ENCODE measurements at places on chromosomes 13 and 19.
A peak's percentile ranks its signal among the peaks of the same experiment; 100 is the strongest.

DNA sequence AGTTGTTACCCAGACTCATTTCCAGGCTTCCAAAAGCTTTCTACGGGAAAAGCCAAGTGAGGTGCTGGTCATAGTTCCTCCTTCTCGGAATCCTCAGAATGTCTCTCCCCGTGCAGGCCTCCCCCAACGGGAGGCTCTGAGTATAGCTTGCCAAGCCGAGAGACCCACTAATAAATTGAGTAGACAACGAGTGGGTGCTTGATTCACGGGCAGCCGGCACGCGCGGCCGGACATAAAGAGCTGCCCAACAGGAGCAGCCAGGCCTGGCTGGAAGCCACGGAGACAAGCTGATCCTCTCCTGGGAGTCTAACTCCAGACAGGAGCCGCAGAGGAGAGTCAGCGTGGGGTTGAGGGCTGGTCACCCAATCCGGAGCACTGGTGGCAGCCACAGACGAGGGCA is 43.4 kb upstream of the MEDAG start:
- no peak for DNase-seq

GRCh38 chr13:26222520-26223046 is 469 bp upstream of the RNF6 start:
- no peak for DNase-seq

DNA sequence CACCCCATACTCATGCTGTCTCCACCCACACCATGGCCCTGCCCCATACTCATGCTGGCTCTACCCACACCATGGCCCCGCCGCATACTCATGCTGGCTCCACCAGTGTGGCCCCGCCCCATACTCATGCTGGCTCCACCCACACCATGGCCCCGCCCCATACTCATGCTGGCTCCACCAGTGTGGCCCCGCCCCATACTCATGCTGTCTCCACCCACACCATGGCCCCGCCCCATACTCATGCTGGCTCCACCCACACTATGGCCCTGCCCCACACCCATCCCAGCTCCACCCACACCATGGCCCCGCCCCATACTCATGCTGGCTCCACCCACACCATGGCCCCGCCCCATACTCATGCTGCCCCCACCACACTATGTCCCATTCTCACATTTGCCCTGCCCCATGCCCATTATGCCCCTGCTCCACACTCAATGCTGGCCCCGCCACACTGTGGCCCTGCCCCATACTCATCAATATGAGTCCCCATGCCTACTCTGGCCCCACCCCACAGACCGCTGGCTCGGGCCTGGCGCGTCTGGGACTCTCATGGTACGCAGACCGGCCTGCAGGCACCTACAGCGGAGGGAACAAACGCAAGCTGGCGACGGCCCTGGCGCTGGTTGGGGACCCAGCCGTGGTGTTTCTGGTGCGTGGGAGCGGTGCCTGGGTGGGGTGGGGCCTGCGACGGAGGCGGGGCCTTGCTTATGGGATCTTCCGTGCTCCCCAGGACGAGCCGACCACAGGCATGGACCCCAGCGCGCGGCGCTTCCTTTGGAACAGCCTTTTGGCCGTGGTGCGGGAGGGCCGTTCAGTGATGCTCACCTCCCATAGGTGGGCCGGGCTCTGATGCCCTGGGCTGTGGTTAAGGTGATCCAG is 3.7 kb upstream of the ARHGAP45 start:
- DNase-seq, result peak; percentile 78

DNA sequence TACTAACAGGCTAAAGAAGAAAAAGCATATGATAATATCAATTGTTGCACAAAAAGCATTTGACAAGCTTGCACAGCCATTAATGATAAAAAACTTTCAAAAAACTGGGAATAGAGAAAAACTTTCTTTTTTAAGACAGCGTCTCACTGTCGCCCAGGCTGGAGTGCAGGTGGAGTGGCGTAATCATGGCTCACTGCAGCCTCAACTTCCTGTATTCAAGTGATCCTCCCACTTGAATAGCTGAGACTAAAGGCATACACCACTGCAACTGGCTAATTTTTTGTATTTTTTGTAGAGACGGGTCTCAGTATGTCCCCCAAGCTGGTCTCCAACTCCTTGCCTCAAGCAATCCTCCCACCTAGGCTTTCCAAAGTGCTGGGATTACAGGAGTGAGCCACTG is 382.8 kb downstream of the TSHZ3 start:
- no peak for DNase-seq

DNA sequence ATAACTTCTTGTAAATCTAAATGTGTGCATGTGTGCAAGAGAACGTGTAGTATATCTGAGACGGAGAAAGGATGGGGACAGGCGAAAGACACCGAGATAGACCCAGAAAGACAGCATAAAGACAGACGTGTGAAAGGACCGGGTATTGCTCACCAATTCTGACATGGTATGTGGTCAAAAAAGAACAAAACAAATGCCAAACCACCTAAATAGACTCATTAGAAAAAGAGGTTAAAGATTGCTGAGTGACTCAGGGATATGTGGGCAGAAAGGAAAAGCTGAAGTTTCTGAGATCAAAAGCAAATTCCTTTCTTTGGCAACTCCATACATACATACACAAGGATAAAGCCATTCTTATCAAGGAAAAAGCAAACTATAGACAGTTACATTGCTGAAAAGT is 179.7 kb upstream of the TSC22D1 start:
- DNase-seq, result no peak

GRCh38 chr19:40908976-40909375 is 26.9 kb upstream of the CYP2A7 start:
- no peak for DNase-seq

DNA sequence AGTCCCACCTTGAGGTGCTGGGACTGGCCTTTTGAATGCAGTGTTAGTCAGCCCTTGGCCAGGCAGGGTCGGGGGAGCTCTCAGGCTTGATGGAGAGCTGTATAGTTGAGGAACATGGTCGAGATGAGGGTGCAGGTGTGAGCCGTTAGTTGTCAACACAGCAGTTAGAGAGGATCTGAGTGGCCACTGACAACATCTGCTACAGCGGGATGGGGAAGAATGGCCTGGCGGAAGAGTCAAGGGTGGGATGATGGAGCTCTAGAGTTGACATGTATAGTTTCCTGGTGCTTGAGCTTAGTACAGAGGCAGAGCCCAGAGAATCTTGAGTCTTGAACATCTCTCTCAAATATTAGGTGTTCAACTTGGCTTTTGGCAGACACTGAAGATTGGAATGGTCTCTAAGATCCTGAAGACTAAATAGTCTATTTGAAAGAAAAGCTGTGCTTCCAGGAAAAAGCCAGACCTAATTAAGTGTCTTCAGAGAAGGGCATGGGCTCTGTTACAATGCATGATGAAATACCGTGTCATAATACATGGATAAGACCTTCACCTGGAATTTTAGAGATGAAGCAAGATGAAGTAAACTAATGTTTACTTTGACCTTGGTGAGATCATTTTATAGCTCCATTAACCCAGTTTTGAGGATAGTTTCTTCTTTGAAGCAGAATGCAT is 9.7 kb downstream of the PCCA start:
- DNase-seq, result no peak

- no peak for DNase-seq
These were observed 697.8 kb downstream of the DACH1 start for GRCh38 chr13:71169180-71169579.

- DNase-seq, result no peak
These were observed 564 bp upstream of the GMIP start for GRCh38 chr19:19644054-19644388.

DNA sequence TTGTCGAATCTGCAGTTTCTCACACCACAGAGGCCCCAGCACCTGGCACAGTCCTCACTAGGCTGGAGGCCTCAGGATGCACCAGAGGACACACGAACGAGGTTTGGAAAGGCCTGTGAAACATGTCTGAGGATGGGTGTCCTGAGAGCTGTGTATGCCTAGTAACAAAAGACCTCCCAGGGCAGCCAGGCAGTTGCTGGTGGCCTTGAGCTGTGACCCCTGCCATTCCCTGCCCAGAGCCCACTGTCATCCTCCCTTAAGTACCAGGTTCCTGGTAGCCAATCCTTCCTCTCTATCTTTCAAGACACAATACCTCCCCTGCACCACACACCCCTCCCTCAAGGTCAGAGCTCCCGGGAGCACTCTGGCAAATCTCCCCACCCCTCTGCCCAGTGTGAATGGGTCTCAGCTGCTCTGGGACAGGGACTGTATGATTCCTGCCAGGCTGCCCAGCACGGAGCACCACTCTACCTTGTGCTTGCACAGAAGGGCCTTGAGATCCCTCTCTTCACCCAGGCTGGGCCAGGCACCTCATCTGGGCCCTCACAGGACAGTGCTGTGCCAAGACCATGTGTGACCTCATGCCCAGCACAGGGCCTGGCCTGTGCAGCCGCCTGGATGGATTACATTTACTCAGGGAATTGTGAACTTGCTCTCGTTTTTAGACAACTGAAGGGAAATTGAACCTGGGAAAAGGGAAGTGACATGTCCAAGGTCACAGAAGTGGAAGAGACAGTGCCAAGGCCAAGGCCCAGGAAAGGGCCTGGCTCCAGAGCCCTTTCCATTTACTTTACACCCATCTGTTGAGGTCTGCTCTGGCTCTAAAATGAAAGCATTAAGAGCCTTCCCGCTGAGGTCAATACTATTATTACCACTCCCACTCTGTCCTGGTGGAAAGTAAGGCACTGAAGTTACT is 2.2 kb downstream of the ZNF787 start:
- no peak for DNase-seq

- no peak for DNase-seq
These were observed 17.8 kb downstream of the PCCA start for GRCh38 chr13:100106705-100107104.

DNA sequence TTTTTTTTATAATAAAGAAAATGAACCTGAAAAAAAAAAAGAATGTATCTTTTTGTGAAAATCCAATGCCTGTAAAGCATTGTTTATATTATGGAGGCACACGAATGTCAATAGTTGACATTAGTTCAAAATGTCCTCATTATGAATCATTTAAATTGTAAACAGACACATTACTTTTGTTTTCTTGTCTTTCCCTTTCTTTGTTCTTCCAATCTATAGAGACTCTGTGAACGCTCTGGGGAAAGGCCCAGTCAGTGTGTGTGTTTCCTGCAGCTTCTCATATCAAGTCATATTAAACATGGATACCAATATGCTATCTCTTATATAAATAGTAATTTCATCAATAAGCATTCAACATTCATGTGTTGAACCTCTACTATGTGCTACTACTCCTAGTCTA is 193.1 kb downstream of the KCTD12 start:
- no peak for DNase-seq

DNA sequence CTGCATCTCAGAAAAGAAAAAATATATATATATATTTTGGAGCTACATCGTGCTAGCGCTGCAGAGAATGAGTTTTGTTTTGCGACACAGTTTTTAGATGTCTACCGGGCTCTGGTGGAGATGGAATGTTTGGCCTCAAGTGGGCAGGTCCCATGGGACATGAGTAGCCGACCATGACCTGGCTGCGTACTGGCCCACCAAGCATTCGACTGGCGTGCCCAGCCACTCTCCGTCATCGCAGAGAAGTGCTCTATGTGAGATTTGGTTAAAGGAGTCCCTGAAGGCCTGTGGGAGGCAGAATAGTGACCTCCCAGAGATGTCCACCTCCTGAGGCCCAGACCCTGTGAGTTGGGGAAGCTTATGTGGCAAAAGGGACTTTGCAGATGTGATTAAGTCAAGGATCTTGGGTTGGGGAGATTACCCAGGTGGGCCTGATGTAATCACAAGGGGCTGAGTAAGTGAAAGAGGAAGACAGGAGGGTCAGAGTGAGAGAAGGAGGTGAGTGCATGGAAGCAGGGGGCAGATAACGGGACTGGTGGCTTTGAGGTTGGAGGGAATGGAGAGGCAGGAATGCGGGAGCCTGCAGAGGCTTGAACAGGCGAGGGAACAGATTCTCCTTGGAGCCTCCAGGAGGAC is 821 bp upstream of the LILRB4 start:
- no peak for DNase-seq

GRCh38 chr13:30125422-30126073 is 181.8 kb downstream of the KATNAL1 start:
- DNase-seq, result no peak

DNA sequence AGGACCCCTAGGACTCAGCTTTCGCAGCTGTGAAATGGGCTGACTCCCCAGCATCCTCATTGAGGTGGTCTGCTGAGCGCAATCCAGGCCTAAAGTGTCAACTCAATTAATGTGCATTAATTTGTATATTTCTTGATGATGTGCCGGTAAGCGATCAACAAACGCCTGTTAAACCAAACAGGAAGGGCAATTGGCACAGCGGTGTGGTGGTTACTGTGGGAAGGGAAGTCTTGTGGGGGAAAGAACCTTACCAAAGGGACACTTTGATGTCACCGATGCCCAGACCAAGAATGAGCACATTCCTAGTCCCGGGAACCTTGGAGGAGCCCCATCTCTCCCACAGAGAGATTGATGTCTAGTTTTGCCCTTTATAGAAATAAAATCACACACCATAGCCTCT is 1.6 kb downstream of the JAK3 start:
- no peak for DNase-seq

DNA sequence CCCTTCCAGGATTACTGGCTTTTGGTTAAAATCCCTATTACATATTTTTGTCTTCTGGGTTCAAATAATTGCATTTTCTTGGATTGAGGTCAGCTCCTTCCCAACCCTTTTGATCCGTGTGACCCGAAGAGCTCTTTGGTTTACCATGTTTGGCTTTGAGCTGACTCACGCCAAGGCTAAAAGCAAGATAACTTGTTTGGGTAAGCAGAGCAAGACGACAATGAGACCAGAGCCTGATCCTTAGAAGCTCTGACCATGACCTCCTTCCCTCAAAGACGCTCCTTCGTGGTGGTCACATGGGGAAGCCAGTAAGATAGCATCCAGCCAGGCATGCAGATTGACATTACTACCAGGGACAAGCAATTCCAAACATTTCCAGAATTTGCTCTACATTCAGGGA is 153.8 kb downstream of the DCT start:
- DNase-seq, result no peak

All from hematopoietic multipotent progenitor cell treated with erythropoietin and hydrocortisone succinate and interleukin-3 and kit ligand, for 17 days (in vitro differentiated cells).